Fibroblast of gingiva (primary cell): ENCODE measurements at places on chromosomes 11 and 22.

DNA sequence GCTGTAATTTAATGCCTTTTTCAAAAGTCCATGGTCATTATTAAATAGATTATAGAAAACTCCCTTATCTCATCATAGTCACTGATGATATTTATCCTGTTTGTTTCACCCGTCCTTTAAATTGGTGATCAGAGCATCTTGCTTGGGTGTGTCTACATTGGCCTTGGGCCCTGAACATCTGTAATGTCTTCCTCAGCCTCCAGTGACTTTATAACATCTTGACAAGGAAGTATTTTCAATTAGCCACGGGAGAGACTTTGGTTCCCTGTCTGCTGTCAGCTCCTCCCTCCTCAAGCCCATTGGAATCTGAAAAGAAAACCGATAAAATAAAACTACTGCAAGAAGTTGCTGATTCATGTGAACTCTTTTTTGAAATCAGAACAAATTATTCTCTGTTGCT is 116.9 kb upstream of the TTC12 start:
- no peak for DNase-seq

DNA sequence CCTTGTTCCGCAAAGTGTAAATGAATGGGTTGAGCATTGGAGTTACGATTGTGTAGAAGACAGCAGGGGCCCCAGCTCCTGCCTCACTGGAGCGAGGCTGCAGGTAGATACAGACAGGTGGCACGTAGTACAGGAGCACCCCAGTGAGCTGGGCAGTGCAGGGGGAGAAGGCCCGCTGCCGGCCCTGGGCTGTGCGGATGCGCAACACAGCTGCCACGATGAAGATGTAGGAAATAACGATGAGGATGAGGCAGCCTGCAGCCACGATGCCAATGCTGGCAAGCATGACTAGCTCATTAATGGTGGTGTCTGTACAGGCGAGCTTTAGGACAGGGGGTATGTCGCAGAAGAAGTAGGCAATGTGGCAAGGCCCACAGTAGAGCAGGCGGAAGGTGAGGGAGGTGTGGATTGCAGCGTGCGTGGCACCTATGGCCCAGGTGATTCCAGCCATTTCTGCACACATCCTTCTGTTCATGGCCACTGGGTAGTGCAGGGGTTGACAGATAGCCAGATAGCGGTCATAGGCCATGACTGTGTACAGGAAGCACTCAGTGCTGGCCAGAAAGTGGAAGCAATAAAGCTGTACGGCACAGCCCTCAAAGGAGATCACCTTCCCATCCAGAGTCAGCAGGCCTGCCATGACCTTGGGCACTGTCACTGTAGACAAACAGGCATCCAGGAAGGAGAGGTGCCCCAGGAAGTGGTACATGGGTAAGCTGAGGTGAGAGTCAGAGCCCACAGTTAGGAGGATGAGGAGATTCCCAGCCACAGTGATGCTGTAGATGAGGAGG is 616 bp downstream of the OR10S1 start:
- no peak for DNase-seq

DNA sequence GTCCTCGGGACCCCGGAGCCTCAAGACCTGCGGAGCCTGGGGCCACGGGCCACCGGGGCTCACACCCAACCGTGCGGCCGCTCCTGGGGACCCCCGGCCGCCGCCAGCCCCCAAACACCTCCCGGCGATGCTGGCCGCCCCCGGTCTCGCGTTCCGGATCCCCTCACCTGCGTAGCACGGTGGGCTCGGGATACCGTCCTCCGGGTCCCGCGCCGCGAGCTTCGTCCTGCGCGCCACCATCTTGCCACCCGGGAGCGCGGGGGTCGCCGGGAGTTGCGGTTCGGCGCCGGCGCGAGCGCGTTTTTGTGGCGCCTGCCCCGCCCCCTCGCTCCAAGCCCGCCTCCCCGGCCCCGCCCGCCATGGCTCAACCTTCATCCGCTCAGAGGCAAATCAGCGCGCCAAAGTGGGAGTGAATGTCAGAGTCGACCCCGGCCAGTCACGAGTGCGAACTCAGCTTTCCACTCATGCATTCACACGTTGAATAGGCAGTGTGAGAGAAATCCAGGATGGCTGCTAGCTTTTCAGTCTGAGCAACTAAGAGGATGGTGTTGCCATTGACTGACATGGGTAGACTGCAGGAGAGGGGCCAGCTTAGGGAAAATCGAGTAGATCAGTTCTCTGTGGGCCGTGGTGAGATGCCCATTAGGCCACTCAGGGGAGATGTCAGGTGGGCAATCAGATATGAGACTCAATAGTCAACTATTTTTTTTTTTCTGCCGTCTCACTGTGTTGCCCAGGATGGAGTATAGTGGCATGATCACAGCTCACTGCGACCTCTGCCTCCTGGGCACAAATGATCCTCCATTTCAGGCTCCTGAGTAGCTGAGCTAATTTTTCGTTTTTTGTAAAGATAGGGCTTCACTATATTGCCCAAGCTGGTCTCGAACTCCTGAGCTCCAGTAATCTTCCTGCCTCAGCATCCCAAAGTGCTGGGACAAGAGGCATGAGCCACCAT is 28.3 kb downstream of the SERHL2 start:
- DNase-seq = peak; percentile 65

DNA sequence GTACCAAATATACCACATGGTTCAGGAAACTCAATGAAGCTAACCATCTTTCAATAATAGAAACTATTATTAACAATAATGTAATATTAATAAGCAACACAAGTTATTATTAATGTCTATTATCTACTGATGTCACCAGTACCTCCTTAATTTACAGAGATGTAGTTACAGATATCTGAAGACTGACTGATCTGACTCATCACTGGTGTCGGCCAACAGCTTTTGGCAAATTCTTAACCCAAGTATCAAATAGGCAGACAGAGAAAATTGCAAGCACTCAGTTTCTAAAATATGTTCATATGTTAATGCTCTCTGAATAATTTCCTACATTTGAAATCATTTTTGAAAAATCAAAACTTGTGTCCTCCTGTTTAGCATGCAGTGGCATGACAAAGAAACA is 100.4 kb upstream of the DDI1 start:
- DNase-seq = peak; percentile 50

- no peak for DNase-seq
Observed at GRCh38 chr11:76927160-76927559, 66.4 kb downstream of the ACER3 start.

DNA sequence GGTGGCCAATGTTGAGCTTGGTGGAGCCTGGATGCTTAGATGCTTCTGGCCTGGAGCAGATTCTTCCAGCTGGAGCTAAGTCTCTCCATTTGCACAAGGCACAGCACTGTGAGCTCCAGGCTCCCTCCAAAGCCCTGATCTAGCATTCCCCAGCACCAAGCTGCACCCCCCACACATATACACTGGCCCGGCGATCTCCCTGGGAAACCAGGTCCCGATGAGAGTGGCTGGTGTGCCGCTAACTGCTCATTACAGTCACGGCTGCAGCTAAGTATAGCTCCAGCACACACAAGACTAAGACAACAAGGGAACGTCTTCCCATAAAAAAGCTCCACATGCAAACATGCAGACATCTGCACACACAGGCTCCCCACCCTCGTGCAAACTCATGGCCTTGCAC is 17.6 kb downstream of the KCNC1 start:
- no peak for DNase-seq

- no peak for DNase-seq
Observed at GRCh38 chr22:22520020-22520656, at the start of gene ZNF280A. ZNF280A (minus strand) TSS chr22:22520270; CDS start chr22:22515630, 4,640 bp downstream.

DNA sequence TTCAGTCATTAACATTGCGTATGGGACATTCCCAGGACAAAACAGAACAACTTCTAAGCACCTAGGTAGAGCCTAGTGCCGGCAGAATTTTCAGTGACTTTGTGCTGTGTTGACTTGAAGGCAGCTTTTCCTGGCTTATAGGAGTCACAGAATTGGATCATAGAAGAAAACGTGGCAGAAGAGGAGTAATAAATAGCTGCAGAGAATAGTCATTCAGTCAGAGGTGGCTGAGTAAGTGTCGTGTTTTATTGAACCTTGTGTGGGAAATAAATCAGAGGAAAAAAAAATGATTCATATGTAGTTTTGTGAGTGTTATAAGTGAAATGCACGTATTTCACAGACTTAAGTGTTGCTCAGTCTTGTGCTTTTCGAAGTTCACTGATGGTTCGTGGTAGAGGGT is 2.1 kb downstream of the BARX2 start:
- no peak for DNase-seq

GRCh38 chr11:75595429-75595828 is 33.4 kb downstream of the SERPINH1 start:
- DNase-seq = no peak

DNA sequence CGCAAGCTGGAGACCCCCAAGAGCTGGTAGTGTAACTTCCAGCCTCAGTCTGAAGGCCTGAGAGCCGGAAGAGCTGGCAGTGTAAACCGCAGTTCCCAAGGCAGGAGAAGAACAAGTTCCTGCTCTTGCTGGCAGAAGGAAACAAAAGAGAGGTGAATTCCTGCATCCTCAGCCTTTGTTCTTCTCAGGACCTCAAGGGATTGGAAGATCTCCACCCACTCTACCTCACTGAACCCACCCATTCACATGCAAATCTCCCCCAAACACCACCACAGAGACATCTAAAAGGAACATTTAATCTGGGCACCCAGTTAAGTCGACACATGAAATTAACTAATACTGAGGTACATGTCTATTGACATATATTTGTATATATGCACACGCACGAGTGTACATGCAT is 1310.3 kb downstream of the TBC1D22A start:
- no peak for DNase-seq

DNA sequence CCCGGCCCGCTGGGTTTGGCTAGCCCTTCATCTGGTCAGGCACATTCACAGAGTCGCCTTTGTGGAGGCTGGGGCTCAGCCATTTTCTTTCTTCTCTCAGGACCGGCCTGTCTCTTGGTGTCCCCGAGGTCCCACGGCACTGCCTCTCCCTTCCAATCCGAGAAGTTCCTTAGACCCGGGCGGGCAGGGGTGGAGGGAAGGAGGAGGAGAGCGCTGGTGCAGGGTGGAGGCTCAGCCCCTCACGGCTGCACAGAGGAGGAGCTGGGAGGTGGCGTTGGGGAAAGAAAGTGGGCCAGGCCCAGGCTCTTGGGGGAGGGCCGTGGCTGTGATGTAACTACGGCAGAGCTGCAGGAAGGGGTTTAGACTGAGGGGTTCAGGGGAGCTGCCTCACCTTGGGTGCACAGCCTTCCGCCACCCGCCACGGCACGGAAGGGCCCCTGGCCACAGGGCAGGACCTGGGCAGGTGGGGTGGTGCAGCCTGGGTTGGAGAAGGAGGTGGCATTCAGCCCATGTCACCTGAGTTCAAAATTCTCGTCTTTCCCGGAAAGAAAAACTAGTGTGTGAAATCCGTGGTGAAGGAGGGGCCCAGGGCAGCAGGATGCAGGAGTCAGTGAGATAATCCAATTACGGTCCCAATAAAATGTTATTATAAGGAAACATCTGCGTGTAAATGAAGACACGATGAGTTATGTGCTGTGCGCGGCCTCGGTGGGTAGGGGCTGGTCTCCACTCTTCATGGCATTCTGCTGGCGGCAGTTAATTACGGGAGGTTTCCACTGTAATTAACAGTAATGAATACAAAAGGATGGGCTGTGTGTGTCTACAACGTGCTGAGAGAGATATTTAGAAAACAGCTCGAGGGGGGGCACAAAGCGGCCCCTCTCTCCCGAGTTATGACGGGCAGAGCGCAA is 1.7 kb downstream of the BRSK2 start:
- no peak for DNase-seq

DNA sequence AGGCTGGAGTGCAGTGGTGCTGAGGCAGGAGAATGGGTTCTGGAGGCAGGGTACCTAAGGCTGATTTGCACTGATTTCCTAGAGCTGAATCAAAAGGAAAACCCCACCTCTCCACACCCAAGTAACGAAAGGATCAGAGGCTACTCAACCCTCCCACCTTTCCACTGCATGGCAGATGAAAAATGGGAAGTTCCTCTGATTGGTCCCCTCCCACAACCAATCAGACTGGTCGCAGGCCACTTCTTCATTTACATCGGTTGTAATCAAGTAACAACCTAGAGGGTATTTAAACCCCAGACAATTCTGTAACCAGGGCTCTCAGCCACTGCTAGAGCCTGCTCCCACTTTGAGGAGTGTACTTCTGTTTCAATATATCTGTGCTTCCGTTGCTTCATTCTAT is 18.6 kb upstream of the PARVB start:
- no peak for DNase-seq

DNA sequence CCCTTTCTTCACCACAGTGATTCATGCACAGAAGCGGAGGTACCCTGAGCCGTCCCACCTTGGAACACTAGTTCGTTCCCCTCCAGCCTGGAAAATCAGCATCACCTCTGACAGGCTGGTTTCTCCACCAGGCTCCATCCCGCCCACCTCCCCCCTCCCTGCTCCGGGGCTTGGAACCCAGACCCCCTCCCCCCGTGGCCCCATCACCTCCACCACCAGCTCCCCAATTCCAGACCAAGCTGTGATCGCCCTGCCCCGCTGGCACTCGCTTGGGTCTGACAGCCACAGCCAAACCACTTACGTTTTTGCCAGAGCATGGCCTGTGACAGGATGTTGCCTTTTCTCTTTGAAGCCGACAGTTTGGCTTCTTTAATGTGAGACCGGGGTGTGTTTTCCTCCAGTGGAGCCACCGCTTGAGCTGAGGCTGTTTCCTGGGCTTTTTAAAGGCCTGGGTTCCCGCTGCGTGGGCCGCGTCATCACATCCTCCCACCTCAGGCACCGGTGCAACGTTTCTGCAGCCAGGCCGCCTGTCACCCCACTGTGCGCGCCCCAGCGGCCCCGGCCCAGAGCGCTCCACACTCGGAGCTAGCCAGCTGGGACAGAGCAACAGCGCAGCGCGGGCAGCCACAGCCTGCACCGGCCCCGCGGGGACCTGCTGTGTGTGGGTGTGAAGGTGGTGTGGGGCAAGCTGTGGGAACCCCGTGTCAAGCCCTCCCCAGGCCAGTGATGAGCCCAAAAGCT is at the start of gene POU2AF1:
Gene POU2AF1 (minus strand): TSS at position 415 of the 741 bp plus-strand sequence. CDS start 98 bp downstream, at position 317.
- peak; percentile 16 for DNase-seq

DNA sequence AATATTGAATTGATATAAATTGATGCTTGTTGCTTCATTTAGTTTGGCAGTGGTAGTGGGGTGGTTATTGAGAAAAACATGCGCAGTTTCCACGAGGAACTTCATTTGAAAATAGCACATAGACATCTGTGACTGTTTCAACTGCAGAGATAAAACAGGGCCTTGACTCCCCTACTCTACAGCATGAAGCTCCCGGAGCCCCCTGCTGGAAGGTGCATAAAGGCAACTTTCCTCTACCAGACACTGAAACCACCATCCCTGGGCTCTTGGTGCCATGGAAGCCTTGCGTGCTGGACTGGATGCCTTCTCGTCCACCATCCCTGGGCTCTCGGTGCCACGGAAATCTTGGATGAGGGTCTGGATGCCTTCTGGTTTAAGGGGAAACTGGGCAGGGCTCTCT is 195.9 kb downstream of the CSNK2A3 start:
- peak; percentile 20 for DNase-seq

GRCh38 chr22:35582861-35583670 is 34.1 kb downstream of the MB start:
- DNase-seq = peak; percentile 29
